ENCODE measurements at places on chromosomes 1 and 21. TPM values are rescaled to one million over a fixed set of nuclear protein-coding genes. Genes with fewer than 3 reads are reported as not detected.

The DCLRE1B gene
- 11.4 TPM for polyA plus RNA-seq

The BGLAP gene
- polyA plus RNA-seq: 7.8 TPM

GRCh38 chr1:225159793-225160192 is 230.3 kb downstream of the DNAH14 start:
- no peak for DNase-seq

GRCh38 chr1:54810153-54810942 is 9.2 kb upstream of the TTC22 start:
- peak; percentile 56 for DNase-seq

GRCh38 chr1:2595261-2595811 is 8.8 kb downstream of the PRXL2B start:
- no peak for DNase-seq

The DMRTA2 gene
- not detected for polyA plus RNA-seq

GRCh38 chr1:225890346-225891228 is 1.6 kb upstream of the LEFTY1 start:
- no peak for DNase-seq

DNA sequence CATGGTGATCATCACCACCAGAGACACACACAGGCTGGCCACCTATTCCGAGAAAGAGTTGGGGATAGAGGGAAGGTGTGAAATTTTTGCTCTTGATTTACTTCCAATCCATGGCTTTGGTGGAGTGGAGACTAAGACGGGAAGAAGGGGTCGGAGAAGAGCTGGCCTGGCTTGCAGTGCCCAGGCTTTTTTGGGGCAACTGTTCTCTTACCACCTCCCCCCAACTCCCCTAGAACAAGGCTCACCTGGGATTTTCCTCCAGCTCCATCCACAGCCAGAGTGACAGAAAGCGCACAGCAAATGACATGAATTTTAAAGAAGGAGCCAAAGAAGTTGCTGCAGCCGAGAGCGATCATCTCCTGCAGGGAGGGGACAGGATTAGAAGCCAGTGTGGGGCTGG is 16.0 kb downstream of the SLC26A9 start:
- no peak for DNase-seq

Measured in right lung (tissue), 10 donors.